ENCODE measurements at places on chromosomes 1 and 21.

- DNase-seq: no peak
These were observed 58.1 kb upstream of the COA6 start for GRCh38 chr1:234315091-234315541.

- no peak for DNase-seq
These were observed 64.7 kb downstream of the JAK1 start for GRCh38 chr1:64901663-64902062.

DNA sequence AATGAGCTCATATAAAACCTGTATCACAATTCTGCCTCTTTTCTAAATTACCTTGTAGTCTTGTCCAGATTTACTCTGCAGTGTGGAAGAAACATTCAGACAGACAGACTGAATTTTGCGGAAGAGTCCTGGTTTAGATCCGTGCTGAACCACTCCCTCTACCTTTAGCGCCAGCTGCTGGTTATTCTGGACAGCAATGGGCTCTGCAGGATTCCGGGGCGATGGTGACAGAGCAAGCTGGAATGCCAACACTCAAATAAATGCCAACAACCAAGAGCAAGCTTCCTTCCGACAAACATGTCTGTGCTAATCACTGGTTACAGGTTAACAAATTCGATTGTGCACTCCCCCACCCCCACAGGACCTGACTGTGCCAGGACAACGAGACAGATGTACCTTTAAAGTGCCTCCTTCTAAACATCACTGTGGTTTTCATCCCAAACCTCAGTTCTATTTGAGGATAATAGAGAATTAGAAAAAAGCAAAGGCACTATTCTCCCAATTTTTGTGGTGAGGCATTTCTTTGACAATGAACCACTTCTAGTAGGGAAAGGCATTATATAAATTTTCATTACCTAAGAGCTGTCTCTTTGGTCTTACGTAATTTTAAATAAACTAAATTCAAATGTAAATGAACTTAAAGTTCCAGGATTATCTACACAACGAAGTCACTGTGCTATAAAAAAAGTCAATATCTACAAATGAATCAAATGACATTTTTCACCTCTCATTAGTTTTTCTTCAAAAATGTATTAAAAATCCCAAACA is 90.4 kb downstream of the INTS7 start:
- no peak for DNase-seq

DNA sequence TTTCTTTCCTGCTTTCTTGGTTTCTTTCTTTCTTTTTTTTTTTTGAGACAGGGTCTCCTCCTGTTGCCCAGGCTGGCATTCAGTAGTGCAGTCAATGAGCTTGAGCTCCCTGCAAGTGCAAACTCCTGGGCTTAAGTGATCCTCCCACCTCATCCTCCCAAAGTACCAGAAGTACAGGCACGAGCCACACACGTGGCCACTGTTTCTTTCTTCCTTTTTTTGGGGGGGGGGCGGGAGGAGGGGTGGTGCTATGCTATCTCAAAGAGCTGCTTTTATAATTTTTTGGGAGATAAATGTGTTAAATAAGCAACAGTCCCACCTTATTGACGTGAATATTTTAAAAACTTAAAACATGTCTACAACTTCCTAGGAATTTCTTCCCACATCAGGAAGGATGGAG is 42.2 kb downstream of the AK4 start:
- no peak for DNase-seq

- DNase-seq: no peak
These were observed 3.1 kb upstream of the CAMTA1 start for GRCh38 chr1:6782151-6782550.

- no peak for DNase-seq
These were observed 42.8 kb downstream of the HS2ST1 start for GRCh38 chr1:86957221-86957620.

Measured in CD4-positive, alpha-beta T cell treated with Interleukin-4 for 4 hours (primary cell).